ENCODE measurements at places on chromosomes 3 and 15.

DNA sequence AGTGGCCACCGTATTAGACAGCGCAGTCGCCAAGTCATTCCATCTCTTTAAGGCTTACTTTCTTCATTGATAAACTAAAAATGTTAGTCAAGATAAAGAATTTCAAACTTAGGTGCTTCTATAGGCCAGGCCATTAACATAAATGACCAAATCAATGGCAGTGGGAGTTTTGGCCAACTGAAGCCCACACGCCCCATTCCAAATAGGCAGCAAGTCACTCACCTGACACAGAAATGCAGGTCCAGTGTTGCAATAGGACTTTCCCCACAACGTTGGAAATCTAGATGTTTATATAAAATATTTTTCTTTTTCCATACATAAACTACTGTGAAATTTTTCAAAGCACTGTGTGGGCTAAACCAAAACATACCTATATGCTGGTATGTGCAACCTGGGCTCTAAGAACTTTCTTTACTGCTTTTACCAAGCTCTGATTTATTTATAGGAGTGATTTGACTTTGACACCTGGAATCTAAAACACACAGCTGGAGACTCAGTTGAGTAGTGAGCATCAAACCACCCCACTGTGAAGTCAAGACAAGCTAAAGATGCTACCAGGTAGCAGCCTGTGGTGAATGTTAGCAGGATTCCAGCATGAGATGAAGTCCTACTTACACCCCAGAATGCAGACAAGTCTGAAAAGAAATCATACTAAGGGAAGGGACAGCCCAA lies 15.1 kb downstream of the GOLIM4 start:
- no peak for DNase-seq

- no peak for DNase-seq
Observed at GRCh38 chr3:12308517-12308916, 19.6 kb downstream of the PPARG start.

DNA sequence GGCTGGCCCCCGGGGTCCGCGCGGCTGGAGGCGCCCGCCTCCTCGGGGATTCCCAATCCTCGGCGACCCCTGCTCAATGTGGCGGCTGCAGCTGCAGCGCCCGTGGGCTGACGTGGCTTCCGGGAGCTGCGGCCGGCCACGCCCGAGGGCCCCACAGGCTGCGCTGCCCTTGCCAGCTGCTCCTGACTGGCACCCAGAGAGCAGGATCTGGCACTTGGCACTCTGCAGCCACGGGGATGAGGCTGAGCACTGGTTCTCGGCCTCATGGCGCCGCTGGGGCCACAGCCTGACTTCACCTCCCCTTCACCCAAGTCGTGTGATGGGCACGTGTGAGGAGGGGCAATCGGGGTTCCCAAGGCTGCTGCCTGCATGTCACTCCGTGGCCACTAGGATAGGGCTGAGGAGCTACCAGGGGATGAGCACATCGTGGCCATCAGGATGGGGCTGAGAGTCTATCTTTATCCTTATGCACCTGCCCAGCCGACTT lies 267.8 kb upstream of the FRG2C start:
- DNase-seq, result no peak

GRCh38 chr3:151400341-151400740 lies 15.8 kb upstream of the P2RY12 start:
- no peak for DNase-seq

DNA sequence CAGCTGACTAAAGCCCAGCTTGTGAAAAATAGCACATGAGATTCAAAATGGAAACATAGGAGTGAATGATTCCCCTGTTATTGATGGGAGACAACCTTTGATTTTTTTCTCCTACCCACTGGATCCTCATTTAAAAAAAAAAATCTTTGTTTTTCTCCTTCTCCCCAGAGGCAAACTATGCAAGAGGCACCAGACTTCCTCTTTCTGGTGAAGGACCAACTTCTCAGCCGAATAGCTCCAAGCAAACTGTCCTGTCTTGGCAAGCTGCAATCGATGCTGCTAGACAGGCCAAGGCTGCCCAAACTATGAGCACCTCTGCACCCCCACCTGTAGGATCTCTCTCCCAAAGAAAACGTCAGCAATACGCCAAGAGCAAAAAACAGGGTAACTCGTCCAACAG lies 2.6 kb downstream of the CACNA1D start:
- DNase-seq, result no peak

GRCh38 chr3:194348354-194348753 lies 2.8 kb downstream of the CPN2 start:
- no peak for DNase-seq

All from CD4-positive, alpha-beta T cell treated with Interleukin-2 at 100 ng/mL for 4 hours (primary cell).